ENCODE measurements at places on chromosomes 4 and X.

DNA sequence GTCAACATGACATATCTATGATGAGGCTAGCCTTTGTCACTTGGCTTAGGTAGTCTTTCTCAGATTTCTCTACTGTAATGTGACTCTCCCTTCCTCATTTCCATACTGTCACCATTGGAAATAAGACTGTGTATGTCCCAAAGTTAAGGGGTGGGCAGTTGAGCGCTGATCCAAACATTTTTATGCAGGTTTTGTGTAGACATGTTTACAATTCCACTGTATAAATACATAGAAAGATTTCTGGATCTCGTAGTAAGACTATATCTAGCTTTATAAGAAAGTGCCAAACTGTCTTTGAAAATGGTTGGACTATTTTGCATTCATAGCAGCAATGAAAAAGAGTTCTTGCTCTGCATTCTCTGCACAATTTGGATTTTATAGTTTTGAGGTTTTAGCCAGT is 227.2 kb downstream of the GPM6A start:
- DNase-seq: no peak

- no peak for DNase-seq
Measured at GRCh38 chr4:100497791-100498190, 20.0 kb downstream of the EMCN start.

GRCh38 chr4:114286262-114286810 is 306.9 kb upstream of the ARSJ start:
- DNase-seq: no peak

- no peak for DNase-seq
Measured at GRCh38 chr4:174763454-174764104, 65.5 kb downstream of the GLRA3 start.

- DNase-seq: no peak
Measured at GRCh38 chrX:136496186-136496763, 1.1 kb upstream of the HTATSF1 start.

DNA sequence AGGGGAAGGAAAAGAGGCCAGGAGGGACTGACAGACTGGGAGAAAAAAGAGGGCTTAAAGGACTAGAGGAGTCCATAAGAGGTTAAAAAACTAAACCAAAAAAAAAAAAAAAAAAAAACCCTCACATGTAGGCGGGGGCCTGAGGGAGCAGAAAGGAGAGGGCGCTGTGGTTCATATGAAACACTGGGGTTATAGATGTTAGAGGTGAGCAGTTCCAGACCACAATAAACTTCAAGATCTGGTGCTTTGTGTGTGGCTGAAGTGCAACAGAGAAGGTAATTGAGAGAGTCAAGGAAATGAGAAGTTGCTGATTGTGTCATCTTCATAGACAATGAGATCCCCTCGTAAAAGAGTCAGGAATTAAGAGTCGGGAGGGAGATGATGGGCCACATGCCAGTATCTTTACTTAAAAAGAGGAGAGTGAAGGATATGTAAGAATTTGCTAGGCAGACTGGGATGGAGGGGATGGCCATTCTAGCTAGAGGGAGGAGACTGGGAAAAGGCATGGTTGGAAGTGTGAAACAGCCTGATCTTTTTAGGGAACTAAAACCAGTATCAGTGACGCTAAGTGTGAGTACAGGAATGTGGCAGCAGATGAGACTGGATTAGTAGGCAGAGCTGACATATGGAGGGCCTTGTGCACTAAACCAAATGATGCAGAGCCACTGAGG is 18.4 kb upstream of the OGT start:
- DNase-seq: no peak
